Ecto neural progenitor cell (in vitro differentiated cells): ENCODE measurements at places on chromosomes 6 and 20.
A peak's percentile ranks its signal among the peaks of the same experiment; 100 is the strongest.

DNA sequence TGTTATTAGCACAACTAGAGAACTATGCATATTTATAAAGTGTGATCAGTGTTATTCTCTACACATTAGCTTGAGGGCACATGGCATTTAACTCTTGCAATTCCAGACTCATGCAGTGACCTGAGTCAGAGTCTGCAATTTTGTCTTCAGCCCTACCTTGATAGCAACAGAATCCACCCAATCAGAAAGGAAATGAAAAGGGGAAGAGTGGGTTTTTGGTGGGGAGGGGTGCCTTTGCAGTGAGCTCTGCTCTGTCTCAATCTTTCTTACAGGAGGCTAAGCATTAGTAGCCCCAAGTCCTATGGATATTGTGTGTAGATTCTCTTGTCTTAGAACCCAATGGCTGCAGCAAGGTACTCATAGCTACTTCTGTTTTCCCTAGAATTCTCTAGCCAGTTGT, 489.2 kb downstream of the DHX35 start:
- no peak for DNase-seq

DNA sequence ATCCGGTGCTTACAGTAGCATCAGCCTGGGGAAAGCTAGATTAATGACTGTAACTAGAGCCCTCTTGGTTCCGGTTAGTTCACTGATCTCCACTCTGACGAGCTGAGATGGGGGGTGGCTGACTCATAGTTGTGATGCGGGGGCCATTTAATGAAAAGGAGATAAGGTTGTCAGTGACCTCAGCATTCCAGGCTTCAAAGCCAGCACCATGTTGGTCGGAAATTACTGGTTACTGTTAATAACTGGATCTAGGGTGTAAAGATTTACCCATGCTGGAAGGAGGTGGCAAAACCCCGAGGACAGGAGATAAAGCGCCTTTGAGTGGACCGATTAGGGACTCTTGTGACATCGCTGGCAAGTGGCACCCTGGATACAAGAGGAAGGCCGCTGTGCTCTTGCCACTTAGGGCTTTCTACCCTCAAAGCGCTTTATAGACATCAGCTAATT, 21.1 kb downstream of the FOXC1 start:
- no peak for DNase-seq

DNA sequence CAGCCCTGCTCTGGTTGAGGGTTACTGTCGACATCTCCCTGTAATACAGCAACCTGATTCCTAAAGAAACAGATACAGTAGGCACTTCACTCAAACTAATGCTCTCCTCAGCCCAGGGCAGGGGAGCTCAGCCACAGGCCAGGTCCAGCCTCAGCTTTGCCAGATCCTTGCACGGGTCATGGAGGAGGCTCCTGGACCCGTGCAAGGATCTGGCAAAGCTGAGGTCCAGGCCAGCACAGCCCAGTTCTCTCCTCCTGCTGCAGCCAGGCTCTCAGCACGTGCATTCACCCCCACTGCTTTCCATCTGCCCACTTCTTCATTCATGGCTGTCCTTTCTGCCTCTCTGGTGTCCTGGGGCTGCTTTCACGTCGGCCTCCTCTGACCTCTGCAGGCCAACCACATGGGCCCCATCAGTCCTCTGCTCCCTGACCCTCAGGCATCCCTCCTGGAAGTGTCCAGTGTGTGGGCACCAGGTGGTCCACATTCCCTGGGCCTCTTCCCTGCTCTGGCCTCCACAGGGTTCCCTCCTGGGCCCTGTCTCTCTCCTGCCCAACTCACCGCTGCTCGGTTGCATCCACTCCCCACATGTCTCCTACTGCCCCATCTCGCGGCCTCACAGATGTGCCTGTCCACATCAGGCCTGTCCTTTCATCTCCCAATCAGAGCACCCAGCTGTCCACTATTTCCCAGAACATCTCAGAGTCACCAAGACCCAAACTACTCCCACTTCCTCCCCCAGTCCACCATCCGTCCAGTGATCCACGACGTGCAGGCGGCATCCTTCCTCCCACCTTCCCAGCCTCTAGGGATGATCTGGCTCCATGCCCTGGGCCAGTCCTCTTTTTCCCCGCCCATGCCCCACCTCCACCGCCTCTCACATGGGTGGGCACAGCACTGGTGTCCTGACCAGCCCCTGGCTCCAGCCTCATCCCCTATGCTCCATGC, 11.8 kb upstream of the CD93 start:
- DNase-seq: no peak

DNA sequence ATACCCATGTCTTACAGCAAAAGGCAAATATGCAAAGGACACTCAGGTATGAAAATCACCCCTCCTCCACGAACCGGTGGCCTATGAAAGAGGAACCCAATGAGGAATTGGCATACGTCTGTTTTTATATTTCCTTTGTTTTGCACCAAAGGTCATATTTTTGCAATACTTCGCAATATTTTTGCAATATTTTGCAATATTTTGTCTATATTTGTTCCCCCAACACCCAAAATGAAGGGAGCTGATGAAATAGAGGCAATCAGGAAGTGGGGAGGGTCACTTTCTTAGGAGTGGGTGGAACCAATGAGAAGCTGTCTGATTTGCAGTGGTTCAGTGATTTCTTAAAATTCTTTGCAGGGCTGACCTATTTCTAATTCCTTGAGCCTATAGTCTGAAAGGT, 296.8 kb upstream of the TSHZ2 start:
- DNase-seq: no peak

GRCh38 chr6:165655191-165655590, 7.8 kb downstream of the PDE10A start:
- no peak for DNase-seq

- no peak for DNase-seq
Measured at GRCh38 chr6:73798592-73798991, 102.6 kb downstream of the CD109 start.

GRCh38 chr20:60167812-60168211, 209.6 kb downstream of the CDH26 start:
- DNase-seq: no peak

GRCh38 chr6:113451049-113451448, 406.1 kb upstream of the MARCKS start:
- no peak for DNase-seq

GRCh38 chr6:144264270-144265060, 20.7 kb upstream of the UTRN start:
- DNase-seq: peak; percentile 56

DNA sequence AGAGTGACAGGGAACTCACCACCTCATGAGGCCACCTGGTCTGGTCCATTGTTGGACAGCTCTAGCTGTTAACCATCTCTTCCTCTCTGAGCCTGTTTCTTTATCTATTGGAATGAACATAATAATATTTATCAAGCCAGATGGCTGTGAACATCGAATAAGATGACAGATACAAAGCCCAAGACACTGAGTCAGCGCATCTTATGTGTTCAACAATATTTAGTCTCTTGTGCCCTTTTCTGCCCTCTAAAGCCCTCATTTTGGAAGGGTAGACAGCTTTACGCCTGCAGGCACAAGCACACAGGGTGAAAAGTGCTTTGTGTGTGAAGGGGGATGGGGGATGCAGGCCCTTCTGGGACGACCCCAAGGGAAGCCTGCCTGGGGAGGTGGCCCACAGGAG, 164.0 kb downstream of the GRM4 start:
- no peak for DNase-seq

GRCh38 chr6:90062051-90062450, 167.8 kb downstream of the GJA10 start:
- DNase-seq: no peak

DNA sequence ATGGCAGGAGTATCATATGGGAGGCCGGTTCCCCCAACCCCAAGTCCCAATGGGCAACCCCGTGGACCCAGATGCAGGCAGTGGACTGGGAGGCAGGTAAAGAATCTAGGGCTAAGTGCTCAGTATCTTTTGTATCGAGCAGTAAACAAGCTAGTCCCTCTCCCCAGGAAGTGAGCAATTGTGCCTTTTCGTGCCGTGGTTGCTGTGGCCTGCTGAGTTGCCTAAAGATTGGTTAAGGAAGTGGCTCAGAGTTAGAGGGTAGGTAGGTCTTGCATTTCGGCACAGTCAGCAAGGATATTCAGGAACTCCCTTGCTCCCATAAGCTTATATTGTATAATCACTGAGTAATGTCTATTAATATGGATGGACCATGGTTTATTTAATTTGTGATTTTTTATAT, 1.3 kb upstream of the DNAH8 start:
- DNase-seq: no peak

- DNase-seq: no peak
Measured at GRCh38 chr6:104750449-104750848, 109.3 kb downstream of the HACE1 start.

- no peak for DNase-seq
Measured at GRCh38 chr20:58903614-58904013, 51.1 kb downstream of the GNAS start.

- DNase-seq: no peak
Measured at GRCh38 chr6:142416179-142416578, 114.4 kb downstream of the ADGRG6 start.

DNA sequence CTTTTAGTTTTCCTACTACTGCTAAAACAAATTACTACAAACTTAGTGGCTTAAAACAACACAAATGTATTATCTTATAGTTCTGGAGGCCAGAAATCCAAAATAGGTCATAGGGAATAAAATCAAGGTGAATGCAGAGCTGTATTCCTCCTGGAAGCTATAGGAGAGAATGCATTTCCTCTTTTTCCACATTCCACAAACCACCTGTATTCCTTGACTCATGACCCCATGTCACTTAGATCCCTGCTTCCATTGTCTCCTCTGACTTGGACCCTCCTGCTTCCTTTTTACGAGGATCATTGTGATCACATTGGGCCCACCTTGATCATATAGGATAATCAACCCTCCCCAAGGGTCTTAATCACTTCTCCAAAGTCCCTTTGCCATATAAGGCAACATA, 200.8 kb downstream of the KCNQ5 start:
- no peak for DNase-seq

GRCh38 chr20:13290724-13291123, 69.7 kb downstream of the ISM1 start:
- DNase-seq: no peak

- DNase-seq: no peak
Measured at GRCh38 chr6:43936476-43936875, 166.5 kb downstream of the VEGFA start.

- no peak for DNase-seq
Measured at GRCh38 chr20:49646528-49646927, 67.2 kb downstream of the B4GALT5 start.

DNA sequence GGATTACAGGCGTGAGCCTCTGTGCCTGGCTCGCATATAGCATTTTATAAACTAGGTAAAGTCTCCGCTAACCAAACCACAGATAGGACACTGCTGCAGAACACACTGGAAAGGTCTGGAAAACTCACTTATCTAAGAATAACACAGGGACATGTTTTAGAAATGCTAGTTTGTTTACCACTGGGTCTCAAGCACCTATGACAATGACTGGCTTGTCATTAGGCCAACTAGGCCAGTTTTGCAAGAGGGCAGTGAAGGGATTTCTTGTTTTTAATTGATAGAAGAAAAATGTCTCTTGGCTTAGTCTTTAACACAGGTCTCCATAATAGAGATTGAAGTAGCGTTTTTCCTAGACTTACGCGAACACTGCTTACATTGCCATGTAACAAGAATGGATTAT, 201.4 kb downstream of the TMEM242 start:
- DNase-seq: no peak

GRCh38 chr6:125228981-125229479, 72.7 kb downstream of the HDDC2 start:
- no peak for DNase-seq

DNA sequence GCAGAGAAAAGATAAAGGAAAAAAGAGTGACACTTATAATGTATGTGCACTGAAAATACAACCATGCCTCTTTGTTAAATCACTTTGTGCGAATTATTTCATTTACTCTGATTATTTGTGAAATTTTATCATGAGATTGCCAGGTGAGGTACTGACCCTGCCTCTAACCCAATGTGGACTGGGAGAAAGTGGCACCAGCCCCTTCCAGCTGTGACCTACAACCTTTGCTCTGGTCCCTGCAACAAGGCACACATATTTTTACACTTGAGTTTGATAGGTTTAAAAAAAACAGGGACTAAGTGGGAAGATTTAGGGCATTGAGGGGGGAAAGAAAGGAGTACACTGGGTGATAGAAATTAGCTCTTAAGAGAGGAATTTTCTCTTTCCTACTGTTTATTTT, 80.3 kb upstream of the ISM1 start:
- DNase-seq: no peak
